ENCODE measurements at places on chromosomes 6 and 20.

DNA sequence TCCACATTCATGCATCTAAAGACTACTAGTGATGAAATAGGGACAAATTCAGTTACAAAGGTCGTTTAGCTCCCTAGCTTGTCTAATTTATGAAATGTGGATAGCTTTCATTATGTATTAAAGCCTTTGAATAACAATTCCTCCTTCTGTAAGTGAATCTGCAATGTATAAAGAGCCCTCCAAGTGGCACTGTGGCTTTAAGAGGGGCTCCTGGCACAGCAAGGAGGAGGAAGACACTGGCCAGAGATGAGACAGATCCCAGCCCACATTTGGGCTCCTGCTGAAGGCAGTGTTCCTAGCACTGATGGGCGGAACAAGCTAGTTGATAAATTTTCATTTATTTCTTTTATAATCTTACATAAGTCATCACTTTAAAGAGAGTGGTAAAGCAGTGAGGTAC, 17.6 kb upstream of the FUCA2 start:
- DNase-seq, result no peak

DNA sequence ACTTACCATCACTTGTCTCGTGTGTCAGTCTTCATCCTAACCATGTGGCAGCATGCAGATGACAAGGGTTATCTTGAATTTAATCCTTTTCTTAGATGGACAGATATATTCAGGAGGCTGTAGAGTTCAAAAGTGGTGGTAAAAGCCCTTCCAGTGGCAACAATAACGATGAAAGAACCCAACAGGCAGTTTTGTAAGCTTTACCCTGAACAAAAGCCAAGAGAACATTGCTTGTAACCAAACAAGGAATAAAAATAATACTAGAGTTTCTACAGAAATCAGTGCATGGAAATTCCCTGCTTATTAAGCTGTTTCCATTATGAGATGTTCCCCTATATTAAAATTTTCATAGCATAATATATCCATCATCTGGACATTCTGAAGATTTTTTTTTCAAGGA, 69.7 kb downstream of the PDE7B start:
- no peak for DNase-seq

DNA sequence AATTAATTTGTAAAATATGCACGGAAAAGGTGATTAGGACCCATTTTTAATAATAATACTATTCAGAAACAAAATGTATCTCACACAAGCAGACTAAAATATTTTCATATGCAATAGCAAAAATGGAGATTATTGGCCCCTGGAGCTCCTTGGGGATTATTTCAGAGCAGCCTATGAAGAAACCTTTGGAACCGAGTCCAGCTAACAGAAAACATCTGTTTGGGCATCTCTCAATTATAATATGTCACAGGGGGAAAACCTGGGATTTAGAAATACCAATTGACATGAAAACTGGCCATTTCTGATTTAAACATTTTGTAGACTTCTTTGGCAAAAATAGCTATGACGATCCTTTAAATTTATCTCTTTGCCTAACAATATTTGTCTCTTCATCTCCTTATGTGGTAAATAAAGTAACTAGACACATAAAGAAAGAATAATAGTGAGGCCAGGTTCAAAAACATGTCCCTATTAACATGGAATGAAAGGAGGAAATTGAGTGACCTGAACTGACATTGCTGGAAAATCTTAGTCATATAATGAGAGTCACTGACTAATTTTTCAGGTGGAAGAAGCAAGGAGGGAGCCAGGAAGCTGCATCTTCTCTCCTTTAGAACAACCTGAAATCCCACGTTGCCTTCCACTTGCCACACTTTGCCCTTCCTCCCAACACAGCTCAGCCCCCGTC, 199.0 kb downstream of the SOD2 start:
- no peak for DNase-seq

- DNase-seq, result no peak
Measured at GRCh38 chr6:56357616-56358373, 110.4 kb upstream of the COL21A1 start.

DNA sequence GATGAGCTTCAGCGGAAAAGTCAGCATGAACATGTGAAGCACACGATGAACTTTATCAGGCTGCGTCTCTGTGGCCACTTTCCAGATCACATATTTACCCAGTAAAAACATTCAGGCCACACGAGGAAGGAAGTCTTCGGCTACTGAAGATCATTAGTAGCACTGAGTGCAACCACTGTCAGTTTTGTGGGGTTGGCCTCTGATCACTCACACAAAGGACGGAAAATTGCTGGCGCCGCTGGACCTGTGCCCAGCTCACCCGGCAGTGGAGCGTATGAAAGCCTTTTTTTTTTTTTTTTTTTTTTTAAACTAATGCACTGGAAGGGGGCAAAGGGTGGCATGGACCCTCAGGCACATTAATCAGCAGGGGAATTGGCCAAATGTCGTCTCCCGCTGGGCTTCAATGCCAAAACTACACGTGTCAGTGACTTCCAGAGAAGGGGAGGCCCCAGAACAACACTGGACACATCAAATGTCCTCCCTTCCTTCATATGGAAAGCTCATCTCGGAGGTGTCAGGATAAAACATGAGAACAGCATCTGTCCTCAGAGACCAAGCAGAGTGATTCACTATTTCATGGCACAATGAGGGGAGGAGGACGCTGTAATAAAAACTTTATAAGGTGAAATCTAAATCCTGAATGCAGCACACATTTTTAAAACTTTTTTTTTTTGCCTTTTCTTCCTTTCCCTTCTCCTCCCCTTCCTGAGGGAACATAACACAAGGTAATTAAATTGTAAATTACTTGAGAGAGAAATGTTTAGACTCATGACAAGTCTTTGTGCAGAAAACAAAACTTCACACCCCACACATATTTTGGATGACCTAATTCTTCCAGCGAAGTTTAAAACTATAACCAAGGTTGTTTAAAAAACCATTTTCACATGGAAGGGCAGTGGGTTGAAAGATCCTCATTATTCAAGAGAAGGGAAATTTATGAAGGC, 223.4 kb downstream of the FOXC1 start:
- DNase-seq, result peak; percentile 79

DNA sequence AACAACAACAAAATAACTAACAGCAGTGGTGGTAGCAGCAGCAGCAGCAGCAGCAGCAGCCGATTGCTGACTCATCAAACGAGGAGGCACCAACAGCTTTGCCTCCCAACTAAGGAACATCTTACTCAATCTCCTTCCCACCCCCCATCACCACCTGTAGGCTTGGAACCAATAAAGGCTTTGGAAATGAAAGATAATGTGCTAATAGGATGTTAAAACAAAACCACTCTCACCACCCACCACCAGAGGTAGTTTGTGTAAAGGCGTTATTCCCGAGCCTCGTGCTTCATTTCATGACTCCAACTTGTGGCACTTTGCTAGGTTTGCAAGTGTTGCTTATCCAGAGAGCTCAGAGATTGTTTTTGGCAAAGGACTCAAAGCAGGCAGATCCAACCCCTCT, 346.5 kb downstream of the CD83 start:
- DNase-seq, result no peak

- no peak for DNase-seq
Measured at GRCh38 chr6:118652051-118652615, 742 bp upstream of the CEP85L start.

GRCh38 chr6:158916617-158917016, 83.4 kb downstream of the RSPH3 start:
- no peak for DNase-seq

GRCh38 chr6:11963756-11964500, 48.2 kb upstream of the HIVEP1 start:
- no peak for DNase-seq

GRCh38 chr6:151216804-151217203, 23.0 kb upstream of the AKAP12 start:
- DNase-seq, result no peak

DNA sequence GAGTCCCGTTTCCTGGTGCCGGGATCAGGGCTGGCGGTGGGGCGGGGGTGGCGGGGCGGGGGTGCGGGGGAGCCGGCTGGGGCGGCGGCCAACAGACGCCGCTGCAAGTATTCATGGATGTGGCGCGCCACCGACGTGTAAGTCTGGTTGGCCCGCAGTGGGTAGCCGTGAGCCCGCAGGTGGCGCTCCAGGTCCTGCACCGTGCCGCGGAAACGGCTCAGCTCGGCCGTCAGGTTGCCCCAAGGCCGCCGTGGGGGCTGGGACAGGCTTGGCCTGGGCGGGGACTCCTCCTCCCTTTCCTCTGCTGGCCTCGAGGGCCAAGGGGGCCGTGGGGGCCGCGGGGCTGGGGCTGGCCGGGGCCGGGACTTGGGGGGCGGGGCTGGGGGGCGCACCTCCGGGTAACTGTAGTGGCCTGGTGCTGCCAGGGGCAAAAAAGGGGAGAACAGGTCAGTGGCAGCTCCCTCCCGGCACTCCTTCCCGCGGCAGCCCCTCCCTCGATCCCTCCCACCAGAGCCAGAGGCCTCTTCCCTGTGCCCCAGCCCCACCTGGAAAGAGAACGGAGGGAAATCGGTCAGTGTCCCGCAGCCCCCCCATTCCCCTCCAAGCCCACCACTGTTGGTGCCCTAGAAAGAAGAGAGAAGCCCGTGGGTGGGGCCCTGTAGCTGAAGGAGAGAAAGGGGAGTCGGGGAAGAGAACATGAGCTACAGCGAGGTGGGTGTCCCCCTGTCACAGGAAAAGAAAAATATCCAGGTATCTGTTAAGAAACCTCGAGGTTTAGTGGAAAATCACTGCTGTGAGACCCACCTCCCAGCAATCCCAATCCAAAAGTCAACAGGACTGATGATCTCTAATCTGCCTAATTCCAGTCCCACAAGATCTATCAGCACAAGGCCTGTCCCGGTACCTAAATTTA, 21.3 kb downstream of the TNXB start:
- DNase-seq, result peak; percentile 16

- no peak for DNase-seq
Measured at GRCh38 chr6:91142154-91142553, 555.3 kb upstream of the MAP3K7 start.

All from COR-L47 (cell line).